Stimulated activated CD4-positive, alpha-beta T cell treated with anti-CD3 and anti-CD28 coated beads, Interleukin-1b, Interleukin-23, amount 100 ng/mL, for 48 hours (primary cell): ENCODE measurements at places on chromosomes 11 and 22.

GRCh38 chr22:24025475-24025874 lies 14.4 kb downstream of the CABIN1 start:
- DNase-seq: no peak

DNA sequence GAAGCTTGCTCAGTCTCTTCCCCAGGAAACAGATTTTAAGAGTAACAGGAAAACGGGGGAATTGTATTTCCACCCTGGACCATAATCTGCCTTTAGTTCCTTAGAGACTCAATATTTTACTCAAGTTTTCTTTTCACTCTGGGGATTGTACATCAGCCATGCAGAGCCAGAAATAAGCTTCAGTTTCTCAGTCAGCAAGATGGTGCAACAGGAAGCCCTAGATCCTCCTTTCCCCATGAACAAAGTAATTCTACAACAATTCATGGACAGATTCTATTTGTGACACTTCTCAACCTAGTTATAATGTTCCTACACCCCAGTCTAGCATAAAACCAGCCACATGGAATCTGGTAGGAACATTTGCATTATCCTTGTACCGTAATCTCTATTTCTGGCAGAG lies 24.7 kb downstream of the OR8B2 start:
- DNase-seq: no peak

- peak; percentile 42 for DNase-seq
Measured at GRCh38 chr11:118572981-118573550, 857 bp downstream of the ARCN1 start.

GRCh38 chr22:42991010-42991651 lies 23.8 kb downstream of the PACSIN2 start:
- DNase-seq: no peak

DNA sequence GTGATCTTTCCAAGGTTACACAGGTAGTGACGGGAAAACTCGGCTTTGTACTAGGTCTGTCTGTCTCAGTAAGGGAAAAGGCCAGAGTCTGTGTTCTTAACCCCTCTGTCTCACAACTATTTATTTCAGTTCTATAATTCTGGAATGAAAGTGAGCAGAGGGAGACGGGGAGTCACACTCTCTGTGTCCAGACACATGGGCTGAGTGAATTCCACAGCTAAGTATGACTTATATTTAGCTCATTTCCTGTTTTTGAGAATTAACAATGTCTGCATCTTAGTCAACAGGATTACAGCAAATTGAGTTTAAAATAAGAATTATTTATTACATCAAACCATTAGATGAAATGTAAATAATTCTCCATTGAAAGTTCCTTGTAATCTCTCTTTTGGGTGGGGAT lies 62.5 kb upstream of the OR4B1 start:
- no peak for DNase-seq

GRCh38 chr11:98740321-98740720 lies 280.4 kb upstream of the CNTN5 start:
- no peak for DNase-seq

DNA sequence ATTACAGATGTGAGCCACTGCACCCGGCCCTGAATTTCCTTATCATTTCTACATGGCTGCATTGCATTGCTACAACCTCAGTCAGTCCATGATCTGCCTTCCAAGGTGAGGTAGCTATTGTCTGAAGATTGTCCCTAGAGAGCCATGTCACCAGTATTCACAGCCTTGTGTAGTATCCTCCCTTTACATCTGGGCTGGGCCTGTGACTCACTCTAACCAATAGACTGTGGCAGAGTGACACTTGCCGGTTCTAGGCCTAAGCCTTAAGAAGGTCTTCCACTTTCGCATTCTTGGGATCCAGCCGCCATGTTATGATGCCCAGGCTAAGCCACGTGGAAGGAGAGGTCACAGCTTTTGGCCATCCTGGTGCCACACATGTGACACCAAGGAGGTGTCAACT lies 10.1 kb upstream of the PLEKHB1 start:
- DNase-seq: no peak

GRCh38 chr11:128902515-128903066 lies 11.4 kb downstream of the KCNJ5 start:
- no peak for DNase-seq

GRCh38 chr11:95451682-95452081 lies 220.7 kb upstream of the SESN3 start:
- DNase-seq: no peak

GRCh38 chr11:104319396-104319795 lies 155.4 kb upstream of the PDGFD start:
- DNase-seq: no peak

DNA sequence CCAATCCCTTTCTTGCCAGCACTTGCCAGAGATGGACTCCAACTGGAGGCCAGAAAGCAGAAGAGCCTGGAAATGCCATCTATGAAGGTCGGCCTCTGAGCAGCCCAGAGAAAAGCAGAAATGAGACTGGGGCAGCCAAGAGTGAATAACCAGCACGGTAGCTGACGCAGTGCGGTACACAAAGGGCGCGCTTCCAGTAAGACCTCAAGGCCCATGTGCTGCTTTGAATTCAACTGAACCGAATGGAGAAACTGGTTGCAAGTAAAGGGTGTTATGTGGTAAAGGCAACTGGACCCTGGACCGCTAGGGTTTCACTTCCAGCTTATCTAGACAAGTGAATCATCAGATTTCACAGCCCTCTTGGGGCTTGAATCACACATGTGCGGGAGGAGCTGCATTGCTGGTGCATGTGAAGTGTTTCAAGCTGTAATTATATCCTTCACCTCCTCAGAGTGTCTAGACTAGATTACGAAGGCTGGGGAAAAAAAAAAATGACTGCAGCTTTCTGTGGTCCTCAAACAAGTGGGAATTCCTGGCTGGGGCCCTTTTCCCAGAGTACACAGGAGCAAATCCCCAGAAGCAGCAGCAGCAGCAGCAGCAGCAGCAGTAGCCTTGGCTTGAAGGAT lies 128.9 kb downstream of the CCDC34 start:
- DNase-seq: no peak
